Stromal cell of bone marrow (primary cell): ENCODE measurements at places on chromosomes 3 and 15.
A peak's percentile ranks its signal among the peaks of the same experiment; 100 is the strongest.

DNA sequence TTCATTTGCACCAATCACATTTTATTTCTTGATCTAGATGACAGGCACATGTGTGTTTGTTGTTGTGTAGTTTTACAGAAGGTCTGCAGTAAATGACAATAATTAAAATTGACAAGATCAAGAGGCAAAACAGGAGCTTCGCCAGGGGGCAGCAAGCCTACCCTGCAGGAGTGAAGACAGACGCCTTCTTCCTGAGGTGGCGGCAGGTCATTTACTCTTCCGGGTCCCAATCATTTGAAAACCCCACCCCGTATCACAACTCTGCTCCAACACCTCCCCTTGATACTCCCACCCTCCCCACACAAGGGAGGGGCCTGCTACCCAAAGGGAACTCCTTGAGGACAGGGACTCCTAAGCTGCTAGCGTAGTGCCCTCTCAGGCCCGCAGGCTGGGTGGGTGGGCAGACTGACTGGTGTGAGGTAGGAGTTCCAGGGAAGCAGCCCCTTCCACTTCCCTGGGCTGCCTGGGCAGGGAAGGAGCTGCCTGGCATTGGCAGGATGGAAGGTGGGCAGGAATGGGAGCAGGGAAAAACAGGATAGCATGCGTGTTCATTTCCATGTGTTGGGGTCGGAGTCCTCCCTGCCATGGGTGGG lies 13.1 kb downstream of the CHDH start:
- no peak for DNase-seq

- no peak for DNase-seq
These were observed 73.3 kb upstream of the C3orf49 start for GRCh38 chr3:63745757-63746156.

- no peak for DNase-seq
These were observed 87.0 kb upstream of the NECTIN3 start for GRCh38 chr3:110984456-110985250.

GRCh38 chr3:30729936-30730335 lies 123.5 kb downstream of the TGFBR2 start:
- no peak for DNase-seq

DNA sequence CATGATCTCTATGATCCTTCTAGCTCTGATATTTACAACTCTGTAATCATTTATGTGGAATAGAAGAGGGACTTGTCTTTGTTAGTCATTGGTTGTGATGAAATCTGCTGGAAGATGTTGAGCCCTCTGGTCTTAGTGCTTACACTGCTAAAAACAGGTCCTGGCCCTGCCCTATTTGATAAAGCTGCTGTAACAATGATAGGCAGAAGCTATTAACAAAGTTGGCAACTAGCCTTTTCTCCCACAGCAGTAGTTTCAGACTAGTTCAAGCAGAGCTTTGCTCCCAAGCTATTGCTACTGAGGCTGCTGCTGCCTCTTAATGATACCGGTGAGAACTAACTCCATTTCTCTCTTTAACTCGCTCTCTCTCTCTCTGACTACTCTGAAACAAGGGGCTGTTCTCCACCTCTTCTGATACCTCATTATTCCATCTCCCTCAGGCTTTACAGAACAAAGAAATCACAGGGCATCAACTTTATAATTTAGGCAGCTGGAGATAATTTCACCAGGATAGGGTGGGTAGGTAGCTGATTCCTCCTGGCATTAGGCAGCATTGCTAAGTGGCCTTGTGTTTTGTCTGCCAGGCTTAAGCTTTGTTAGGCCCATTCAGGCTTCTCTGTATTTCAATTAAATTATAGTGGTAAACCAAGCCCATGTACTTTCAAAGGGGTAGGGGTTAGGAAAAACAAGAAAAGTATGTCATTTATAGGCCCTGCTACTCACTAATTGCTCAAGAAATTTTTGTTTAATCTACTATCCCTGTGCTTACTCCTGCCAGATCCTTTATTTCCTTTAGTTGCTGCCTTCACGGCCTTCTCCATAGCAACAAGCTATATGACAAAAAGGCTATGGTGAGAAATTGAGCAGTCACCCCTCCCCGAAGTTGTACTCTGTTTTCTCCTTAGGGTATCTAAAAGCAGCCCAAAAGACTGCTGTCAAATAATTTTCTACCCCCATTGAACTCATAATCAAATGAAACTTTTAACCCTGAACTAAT lies 139.6 kb downstream of the RBPMS2 start:
- DNase-seq, result peak; percentile 75

GRCh38 chr15:34644061-34644460 lies 60.6 kb upstream of the GOLGA8B start:
- DNase-seq, result peak; percentile 67

GRCh38 chr15:93428150-93428549 lies 339.1 kb upstream of the RGMA start:
- no peak for DNase-seq

- DNase-seq, result no peak
These were observed 62.8 kb downstream of the NBEAL2 start for GRCh38 chr3:47042231-47042791.

GRCh38 chr3:195312714-195313113 lies 41.8 kb upstream of the XXYLT1 start:
- DNase-seq, result no peak

DNA sequence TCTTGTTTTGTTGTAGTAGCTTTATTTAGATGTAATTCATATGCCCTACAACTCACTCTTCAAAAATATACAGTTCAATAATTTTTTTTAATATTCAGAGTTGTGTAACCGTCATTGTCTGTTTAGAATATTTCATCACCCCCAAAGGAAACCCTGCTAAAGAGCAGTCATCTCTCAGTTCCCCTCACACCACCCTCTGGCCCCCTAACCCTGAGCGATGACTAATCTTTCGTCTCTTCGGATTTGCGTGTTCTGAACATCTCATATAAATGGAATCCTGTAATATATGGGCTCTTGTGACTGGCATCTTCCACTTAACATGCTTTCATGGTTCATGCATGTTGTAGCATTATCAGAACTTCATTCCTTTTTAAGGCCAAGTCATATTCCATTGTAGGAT lies 183.8 kb downstream of the ATG7 start:
- DNase-seq, result no peak

DNA sequence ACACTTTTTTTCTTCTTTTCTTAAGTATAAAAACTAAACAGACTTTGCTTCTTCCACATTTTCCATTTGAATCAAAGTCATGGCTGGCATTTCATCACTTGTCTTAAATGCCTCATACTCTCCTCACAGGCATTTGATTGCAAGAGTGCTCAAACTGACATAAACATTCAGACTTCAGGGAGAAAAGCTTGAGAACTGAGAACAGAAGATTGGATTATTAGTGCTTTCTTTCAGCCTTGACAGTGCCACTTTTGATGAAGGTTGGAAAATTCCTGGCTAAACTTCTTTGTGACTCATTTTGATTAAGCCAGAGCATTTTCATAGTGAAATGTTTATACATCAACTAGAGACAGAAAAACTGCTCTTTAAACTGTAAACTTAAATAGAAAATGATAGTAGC lies 544.4 kb downstream of the DIPK2A start:
- no peak for DNase-seq

GRCh38 chr3:125353128-125353527 lies 22.0 kb downstream of the ZNF148 start:
- no peak for DNase-seq

DNA sequence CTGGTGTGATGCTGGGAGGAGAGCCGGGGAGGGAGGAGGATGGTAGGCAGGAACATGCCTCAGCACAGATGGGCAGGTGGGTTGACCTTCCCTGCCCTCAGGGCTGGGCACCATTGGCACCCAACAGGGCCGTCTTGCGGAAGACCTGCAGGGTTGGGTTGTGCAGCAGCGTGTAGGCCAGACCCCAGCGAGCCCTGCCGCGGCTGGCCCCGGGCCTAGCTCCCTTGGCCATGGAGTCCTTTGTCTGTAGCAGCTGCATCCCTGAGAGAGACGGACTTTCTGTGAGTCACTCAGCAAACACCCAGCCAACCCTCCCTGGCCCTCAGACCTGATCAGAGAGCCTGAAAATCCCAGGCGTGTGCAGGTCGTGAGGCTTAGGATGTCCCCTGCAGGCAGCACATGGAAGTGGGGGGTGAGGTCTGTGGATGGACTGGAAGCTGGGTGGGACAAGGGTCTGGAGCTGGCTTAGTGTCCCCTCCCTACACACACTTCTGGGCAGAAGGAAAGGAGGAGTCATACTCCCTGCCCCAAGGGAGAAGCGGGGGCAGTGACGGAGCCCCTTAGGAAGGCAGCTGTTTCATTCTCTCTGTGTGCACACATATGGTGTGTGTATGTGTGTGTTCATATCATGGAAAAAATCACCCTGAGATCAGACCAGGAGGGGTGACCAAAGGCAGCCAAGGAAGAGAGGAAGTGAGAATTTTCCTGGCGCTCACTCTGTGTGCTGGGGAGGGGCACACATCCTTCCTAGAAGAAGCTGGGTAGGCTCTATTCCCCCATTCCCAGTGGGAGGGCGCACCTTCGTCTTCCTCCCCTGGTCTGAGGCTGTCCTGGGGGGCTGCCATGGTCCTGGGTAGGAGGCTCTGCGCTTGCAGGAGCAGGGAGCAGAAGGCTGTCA lies 6.7 kb downstream of the ISLR start:
- DNase-seq, result no peak

GRCh38 chr3:133369068-133369440 lies 30.8 kb upstream of the BFSP2 start:
- no peak for DNase-seq

- no peak for DNase-seq
These were observed 360.1 kb downstream of the SHQ1 start for GRCh38 chr3:72487946-72488737.

GRCh38 chr3:49609815-49610214 lies 55.5 kb downstream of the BSN start:
- DNase-seq, result no peak

GRCh38 chr3:121719423-121719822 lies 30.1 kb downstream of the GOLGB1 start:
- DNase-seq, result no peak

DNA sequence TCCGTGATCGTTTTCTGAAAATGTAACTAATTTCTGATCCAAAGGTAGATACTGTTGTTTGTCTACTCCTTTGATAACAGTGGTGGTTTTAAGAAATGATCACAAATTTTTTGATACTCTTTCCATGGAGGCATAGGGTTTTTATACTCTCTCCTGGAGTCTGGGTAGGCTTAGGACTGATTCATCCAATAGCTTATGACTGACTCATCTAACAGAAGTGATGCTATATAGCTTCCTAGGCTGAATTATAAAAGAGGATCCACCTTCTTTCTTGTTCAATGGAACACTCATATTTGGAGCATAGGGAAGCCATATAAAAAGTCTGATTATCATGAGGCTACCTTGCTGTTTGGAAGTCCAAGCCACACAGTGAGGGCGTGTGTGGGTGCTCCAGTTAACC lies 84.3 kb downstream of the CHST2 start:
- DNase-seq, result no peak

DNA sequence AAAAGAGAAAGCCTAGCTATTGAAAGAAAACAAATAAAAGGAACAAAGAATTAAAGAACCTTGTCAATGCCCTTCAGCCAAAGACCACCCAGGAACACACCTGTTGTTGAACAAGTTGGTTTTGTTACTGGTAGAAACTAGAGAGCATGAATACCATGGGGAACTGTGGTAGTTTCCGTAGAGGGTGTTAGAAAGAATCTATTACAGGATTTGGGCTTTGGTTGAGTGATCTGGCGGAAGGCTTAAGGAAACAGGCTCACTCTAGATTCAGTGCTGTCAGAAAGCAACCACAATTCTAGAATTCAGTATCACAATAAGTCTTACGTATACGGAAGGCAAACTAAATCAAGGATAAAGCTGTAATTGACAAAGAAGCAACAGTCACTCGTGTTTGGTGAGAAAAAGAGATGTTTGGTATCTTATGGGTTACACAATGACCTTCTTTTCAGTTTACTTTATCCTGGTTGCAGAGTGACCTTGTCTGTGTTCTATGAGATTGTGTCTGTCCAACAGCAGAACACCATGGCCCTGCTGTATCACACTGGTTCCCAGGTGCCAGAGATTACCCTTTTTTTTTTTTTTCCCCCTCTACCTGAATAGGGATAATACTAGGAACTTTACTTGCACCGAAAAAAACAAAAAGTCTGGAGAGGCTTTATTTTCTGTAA lies 265.9 kb downstream of the SHQ1 start:
- DNase-seq, result no peak

GRCh38 chr3:95595416-95596075 lies 1218.8 kb upstream of the EPHA6 start:
- DNase-seq, result no peak

- no peak for DNase-seq
These were observed 101.4 kb downstream of the GBE1 start for GRCh38 chr3:81660036-81660435.

DNA sequence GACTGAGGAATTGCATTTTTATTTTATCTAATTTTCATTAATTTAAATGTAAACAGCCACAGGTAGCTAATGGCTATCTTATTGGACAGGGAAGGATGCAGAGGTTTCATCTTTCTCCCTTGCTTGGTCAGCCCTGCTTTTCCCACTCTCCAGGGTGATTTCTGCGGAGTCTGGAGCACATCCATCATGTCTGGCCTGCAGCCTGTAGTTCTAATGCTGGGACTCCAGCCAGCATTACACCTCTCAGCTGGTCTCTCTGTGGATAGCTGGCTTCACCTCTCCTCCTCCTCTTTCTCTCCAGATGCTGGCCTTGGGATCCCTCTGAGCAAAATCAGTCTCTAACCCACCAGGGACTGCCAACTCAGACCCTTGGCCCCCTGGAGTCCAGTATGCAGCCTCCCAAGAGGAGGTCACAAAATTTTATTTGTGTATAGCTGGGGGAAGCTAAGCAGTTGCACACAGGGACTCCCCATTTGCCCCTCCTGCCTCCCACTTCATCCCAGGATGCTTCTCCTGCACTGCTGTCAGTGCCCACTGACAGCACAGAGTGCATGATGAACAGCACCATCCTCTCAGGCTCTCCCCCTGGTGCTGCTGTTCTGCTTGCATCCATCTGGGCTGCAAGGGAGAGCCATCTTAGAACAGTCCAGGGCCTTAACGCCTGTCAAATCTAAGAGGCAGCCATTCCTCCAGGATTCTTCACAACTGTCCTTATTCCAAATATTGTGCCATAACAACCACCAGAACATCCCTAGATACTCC lies 1.7 kb downstream of the BFSP2 start:
- no peak for DNase-seq

GRCh38 chr3:171343693-171344092 lies 116.5 kb downstream of the TNIK start:
- no peak for DNase-seq

GRCh38 chr3:114242947-114243346 lies 5.6 kb upstream of the ZNF80 start:
- no peak for DNase-seq

DNA sequence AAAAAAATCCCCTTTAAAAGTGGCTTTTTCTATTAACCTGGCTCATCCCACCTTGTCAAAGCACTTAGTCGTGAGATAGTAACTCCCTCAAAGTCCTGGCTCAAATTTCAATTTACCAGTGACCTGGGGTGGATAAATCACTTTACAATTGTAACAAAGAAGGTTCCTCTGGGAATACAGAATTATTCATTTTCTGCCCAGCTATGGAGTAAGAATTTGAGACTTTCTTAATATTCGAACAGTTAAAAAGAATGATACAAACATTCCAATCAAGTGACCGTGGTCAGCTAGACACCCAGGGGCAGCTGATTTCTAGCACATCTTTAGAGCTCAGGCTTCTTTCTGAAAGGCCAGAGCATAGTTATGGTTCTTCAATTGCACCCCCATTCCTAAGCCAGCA lies 291.0 kb upstream of the TGFBR2 start:
- DNase-seq, result no peak

- DNase-seq, result no peak
These were observed 47.1 kb downstream of the STT3B start for GRCh38 chr3:31579828-31580227.

GRCh38 chr3:62421207-62421606 lies 47.9 kb upstream of the FEZF2 start:
- no peak for DNase-seq

GRCh38 chr3:156525808-156526207 lies 29.1 kb downstream of the SSR3 start:
- no peak for DNase-seq

- DNase-seq, result no peak
These were observed 323.2 kb upstream of the SLCO3A1 start for GRCh38 chr15:91530279-91530678.
